ENCODE measurements at places on chromosomes 6 and 20.
A peak's percentile ranks its signal among the peaks of the same experiment; 100 is the strongest.

DNA sequence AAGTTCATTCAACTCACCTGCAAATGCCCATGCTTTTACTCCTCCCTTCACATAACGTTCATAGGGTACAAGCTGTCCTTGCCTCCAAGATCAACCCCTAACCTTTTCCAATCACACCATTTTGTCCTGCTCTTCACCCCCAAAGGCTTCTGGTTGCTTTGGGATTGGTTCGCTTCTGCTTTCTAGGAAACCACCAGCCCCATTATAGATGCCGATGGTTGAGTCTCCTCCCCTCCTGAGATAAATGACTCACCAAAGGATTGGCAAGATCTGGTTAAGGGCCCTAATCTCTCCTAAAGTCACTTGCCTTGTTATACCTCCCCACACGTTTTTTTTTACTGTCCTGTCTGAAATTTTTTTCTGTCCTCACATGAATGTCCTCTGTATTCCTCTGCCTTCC, 311.4 kb downstream of the HACE1 start:
- DNase-seq: no peak

DNA sequence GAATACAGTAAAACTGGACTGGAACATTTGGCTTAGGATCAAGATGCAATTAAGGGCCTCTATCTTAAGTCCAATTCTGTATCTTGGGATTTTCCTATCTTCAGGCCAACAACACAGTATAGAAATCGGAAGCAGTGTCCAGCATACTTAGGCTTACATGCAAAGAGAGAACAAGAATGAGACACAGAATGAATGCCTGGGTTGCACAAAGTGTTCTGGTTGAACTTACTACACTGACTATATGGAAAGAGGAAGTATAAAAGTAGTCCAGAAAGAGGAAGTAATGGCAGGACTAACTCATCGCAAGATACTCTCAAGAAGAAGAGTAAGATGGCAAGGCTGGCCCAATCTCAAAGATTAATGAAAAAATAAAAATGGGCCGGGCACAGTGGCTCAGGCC, 87.6 kb downstream of the BTBD9 start:
- DNase-seq: no peak

GRCh38 chr6:13834790-13835189, 20.4 kb upstream of the MCUR1 start:
- DNase-seq: no peak

- DNase-seq: no peak
These were observed 348.9 kb upstream of the MARCKS start for GRCh38 chr6:113508249-113508648.

DNA sequence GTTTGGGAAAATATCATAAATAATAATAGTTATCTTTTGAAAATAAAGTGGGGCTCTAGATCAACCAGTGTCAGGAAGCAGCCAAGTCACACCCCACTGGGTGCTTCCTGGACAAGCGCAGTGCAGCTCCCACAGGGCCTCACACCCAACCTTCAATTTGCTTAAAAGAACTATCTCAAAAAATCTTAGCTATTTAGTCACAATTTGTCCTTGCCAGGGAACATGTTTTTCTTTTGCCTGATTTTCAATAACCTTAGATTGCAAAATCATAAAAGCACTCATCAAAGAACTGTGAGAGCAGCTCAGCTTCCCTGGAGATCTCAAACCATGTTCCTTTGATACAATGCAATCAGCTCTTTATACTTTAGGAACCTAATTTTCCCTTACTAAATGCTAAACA, 1.6 kb upstream of the NCOA7 start:
- no peak for DNase-seq

GRCh38 chr6:18471232-18471964, 84.2 kb downstream of the RNF144B start:
- no peak for DNase-seq

DNA sequence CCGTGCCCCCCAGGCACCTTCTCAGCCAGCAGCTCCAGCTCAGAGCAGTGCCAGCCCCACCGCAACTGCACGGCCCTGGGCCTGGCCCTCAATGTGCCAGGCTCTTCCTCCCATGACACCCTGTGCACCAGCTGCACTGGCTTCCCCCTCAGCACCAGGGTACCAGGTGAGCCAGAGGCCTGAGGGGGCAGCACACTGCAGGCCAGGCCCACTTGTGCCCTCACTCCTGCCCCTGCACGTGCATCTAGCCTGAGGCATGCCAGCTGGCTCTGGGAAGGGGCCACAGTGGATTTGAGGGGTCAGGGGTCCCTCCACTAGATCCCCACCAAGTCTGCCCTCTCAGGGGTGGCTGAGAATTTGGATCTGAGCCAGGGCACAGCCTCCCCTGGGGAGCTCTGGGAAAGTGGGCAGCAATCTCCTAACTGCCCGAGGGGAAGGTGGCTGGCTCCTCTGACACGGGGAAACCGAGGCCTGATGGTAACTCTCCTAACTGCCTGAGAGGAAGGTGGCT, 960 bp downstream of the TNFRSF6B start:
- DNase-seq: no peak

- no peak for DNase-seq
These were observed 157.0 kb downstream of the SOX4 start for GRCh38 chr6:21750575-21750974.

DNA sequence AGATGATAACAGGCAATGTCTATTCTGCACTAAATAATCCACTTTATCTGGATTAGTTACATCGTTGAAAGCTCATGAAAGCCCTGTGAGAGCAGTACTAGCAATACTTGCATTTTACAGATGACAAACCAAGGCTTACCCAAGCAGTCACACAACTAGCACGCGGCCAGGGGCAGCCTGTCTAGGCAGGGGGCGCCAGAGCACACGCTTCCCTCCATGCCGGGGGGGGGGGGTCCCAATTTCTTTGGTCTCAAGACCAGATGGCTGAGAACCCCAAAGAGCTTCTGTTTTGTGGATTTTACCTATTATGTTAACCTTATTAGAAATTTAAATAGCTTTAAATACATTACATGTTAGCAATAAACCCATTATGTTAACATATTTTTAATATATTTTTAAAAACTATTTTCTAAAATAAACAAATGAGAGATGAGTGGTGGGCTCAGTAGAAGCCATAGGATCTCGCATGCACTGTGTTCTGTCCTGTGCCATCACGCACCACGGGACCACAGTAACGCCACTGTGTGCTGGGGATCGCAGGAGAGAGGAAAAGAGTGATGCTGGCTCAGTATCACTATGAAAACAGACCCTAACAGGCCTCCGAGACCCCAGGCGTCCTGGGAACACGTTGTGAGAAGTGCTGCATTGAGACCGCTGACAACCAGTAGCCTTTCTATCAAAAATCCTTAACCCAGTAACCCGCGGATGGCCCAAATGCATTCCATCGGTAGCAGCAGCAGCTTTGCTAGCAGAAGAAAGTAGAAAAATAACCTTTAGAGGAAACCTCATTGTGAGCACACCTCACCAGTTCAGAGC, 5.3 kb upstream of the PRR18 start:
- no peak for DNase-seq

DNA sequence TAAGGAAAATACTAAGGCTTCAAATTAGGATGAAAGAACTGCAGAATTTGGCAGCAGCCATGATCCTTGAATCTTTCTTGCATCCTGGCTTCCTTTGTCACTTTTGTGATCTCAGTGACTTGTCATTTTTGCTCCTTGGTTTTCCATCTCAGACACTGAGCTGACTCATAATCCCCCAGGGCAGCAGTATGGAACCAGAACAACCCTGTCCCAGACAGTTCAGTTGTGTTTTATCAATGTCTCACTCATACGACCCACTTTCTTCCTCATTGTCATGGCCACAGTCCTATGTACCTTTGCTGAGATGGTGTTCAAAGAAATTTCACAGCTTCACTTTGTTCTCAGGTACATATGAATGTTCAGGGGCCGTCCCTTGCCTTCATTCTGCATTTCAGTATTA, 488.5 kb upstream of the BTBD3 start:
- no peak for DNase-seq

DNA sequence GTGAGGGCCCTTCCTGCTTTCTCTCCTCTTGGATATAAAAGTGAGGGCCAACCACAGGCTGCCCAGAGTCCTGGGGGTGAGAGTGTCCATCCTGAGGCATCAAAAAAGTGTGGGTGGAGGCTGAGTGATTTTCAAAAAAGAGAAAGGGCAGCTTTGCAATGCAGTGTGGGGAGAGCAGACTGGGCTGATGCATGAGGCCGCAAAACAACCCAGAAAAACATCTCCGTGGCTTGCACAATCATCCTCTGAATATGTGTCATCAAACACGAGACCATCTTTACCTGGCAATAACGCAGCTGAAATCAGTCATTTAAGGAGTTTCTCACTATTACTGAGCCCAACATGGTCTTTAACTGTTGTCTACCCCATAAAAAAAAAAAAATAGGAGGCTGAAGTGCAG, 191.2 kb upstream of the SOX4 start:
- DNase-seq: no peak

DNA sequence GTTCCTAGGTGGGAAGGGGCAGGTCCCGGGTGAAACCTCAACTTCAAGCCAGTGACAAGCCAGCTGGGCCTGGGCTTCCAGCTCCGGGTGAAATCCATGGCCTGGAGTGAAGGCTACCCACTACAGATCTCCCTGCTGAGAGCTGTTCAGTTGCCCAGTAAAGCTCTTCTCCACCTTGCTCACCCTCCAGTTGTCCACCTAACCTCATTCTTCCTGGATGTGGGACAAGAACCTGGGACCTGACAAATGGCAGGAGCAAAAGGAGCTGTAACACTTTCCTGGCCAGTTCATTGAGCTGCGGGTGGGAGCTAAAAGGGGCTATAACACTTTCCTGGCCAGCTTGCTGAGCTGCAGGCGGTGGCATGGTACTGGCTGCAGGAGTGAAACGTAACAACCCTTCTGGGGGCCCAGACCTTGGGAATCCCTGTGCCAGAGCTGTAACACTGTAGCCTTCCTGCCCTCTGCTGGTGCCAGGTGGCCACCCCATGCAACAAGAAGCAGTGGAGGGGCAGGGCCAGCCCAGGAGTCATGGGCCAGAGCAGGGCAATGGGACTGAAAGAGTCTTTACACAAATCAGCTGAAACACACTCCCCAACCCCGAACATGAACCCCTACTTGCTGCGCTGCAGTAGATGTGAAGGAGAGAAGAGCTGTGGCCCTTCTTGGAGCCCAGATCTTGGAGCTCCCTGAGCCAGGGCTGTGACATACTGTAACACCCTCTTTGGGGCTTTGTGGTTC, 3.6 kb upstream of the HINT3 start:
- no peak for DNase-seq

GRCh38 chr20:21389368-21389767, 8.0 kb downstream of the NKX2-4 start:
- DNase-seq: no peak

DNA sequence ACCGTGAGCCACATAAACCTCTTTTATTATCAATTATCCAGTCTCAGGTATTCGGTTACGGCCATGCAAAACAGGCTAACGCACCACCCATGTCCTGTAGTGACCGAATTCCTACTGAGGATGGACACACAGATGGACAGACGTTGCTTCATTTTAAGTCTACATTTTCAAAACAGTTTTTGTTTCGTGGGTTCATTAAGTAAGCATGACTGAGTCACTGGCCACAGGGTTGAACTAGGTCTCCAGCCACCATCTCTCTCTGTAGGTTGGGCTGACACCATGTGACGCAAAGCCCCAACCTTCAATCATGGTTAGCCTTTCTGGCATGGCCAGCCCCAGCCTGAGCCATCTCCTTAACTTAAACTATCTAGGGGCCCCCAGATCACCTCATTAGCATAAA, 110.0 kb upstream of the SLC22A23 start:
- DNase-seq: no peak

DNA sequence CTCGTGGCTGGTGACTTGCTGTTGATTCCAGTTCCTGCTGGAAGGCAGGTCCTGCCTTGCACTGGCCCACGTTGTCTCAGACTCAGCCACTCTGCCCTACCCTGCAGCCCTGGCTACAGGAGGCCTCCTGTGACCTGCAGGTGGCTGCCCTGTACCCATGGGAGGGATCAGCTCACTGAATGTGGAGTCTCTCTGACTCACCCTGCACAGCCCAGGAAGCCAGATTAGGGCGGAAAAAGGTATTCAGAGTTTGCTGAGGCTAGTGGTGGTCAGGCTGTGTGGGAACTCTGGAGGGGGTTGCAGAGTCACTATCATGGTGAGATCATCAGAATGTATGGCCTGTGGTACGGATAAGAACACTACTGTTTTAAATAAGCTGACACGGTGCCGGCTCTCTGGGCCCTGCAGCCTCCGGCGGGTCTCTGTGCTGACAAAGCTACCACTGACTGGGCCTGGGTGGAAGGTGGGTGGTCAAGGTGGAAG, 24.7 kb upstream of the PYGB start:
- peak; percentile 58 for DNase-seq

GRCh38 chr6:5517796-5518195, 256.5 kb downstream of the FARS2 start:
- no peak for DNase-seq

GRCh38 chr6:34234667-34235306, 1.9 kb upstream of the HMGA1 start:
- DNase-seq: no peak

GRCh38 chr20:41654292-41654691, 36.1 kb upstream of the CHD6 start:
- no peak for DNase-seq

- no peak for DNase-seq
These were observed 638 bp downstream of the PACSIN1 start for GRCh38 chr6:34466242-34467185.

- no peak for DNase-seq
These were observed 145.0 kb downstream of the PHACTR3 start for GRCh38 chr20:59749301-59749700.

GRCh38 chr20:22223236-22223635, 361.1 kb downstream of the FOXA2 start:
- no peak for DNase-seq

DNA sequence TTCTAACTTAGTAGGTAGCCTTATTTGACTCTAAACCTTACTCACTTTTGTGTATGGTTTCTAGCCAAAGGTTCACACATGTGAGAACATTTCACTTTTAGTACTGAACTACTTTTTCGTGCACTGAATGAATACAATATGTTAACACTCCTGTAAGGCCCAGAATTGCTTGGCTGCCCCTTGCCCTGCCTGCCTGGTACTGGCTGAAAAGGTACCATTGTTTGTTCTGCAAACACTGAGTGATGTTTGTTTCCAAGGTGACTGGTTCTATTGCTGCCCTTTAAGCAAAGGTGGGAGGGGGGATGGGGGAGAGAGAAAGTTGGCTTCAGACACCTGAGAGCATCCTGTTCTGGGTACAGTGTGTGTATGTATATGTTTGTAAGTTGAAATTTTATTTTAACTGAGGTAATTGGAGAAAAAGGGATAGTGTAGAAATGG, 31.2 kb downstream of the RREB1 start:
- no peak for DNase-seq

GRCh38 chr6:114064862-114065261, 93.9 kb upstream of the HDAC2 start:
- no peak for DNase-seq

- DNase-seq: no peak
These were observed 19.1 kb downstream of the IPCEF1 start for GRCh38 chr6:154337406-154338005.

DNA sequence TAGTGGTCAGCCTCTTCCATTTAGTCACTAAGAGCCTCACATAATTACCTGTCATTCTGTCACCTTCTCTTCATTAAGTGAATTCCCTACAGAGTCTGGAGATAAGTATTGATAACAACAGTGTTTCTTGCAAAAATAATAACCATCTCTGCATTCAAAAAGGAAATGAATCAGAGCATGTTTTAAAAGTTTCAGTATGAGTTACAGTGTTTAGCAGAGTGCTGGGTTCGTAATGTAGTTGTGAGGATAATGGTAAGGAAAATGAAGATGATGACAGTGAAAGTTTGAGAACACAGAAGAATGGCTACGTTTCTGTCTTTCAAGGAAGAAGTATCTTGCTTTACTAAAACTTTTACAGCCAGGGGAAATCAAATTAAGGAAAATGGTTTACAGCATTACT, 31.3 kb downstream of the GPRC6A start:
- DNase-seq: no peak

All from NT2/D1 (cell line).